ENCODE measurements at places on chromosomes 13 and 19. TPM values are rescaled to one million over a fixed set of nuclear protein-coding genes. Genes with fewer than 3 reads are reported as not detected.

GRCh38 chr13:112658808-112659207, 31.0 kb upstream of the ATP11A start:
- no peak for DNase-seq

DNA sequence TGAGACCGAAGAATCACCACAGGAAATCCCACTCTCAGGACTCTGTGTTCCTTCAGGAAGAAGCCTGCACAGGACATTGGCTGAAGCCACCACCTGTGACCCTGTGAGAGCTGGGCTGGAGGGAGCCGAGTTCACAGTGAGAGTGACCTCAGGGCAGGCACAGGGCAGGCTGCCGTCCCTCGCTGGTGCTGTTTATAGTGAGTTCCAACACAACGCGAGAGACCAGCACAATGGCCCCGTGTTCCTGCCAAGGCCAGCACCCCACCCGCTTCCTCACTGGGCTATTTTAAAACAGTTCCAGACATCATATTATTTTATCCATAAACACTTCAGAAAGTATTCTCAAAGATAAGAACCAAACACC, 18.4 kb upstream of the GAS6 start:
- peak; percentile 45 for DNase-seq

DNA sequence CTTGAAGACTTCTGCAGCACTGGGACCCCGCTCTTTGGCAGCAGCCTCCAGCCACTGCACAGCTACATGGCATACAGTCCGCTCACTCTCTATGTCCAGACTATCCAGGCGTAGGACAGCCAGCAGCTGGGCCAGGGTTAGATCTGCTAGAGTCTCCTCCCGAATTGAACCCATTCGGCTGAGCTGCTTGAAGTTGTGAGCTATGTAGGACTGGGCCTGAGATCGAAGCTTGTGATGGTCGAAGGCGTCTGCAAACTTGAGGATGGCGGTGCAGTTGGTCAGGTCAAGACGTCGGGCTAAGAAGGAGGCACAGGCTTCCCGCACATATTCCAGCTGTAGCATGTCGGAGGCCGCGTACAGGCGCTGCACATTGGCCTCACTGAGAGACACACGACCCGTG, 900 bp downstream of the KBTBD7 start:
- DNase-seq, result no peak

DNA sequence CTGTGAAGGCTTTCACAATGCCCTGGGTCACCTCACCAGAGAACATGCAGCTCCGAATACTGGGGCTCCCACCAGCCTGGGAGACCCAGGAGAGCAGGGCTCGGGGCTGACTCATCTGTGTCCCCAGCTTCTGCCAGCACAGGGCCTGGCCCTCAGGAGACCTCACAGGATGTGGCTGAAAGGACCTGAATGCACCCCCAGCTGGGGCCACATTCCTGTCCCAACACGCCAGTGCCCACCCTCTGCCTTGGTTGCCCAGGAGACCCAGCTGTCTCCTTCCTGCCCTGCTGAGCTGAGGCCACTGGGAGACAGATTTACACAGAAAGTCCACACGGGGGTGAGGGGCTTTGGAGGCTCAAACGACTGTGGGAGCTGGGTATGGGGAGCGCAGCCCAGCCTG, 11.9 kb downstream of the BCAT2 start:
- DNase-seq, result peak; percentile 28

GRCh38 chr19:43913383-43913782, 21.7 kb downstream of the ZNF45 start:
- no peak for DNase-seq

DNA sequence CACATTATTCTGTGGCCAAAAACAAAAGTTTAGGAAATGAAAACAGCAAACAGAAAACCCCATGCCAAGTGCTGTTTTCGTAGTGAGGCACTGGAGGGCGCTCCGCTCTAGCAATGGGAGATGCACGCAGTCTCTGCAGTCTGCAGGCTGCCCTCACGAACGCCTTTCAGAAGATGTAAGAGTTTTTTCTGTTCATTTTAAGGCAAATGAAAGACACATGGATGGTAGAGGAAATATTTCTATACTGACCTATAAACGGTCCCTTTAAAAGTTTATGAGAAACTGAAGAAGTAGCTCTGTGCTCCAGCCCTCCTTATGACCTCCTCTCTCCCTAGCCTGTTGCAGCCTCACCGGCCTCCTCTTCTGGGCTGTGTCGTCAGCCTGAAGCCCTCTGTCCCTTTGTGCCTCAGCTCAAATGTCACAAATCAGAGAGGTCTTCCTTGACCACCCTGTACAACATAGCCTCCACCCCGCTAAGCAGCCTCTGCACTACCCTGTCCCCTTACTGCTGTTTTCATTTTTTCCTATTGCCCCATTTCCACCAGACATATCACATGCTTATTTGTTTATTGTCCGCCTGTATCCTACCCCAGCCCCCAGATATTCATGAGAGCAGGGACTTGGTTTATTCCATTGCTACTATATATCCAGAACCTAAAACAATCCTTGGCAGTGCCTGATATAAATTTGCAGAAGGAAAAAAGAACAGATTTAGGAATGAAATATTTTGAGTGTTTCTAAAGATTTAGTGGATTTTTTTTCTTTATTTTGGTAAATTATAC, 116.4 kb downstream of the TM9SF2 start:
- DNase-seq, result peak; percentile 66

Gene TNFRSF19
- 0.17 TPM for total RNA-seq

GRCh38 chr13:23618341-23618740, 48.1 kb downstream of the TNFRSF19 start:
- DNase-seq, result peak; percentile 72

DNA sequence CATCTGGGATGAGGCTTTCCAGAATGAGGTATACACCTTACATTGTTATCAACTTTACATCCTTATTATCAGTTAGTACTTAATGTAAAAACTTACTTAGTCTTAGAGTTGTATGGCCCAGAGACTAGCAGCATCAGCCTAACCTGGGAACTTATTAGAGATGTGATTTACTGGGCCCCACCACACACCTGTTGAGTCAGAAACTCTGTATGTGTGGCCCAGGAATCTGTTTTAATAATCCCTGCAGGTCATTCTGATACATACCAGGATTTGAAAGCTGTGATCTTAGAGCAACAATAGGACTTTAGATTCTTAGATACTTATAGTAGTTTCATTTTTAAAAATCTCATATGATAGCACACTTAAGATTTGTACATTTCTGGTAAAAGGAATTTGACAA, 17.4 kb downstream of the FNDC3A start:
- no peak for DNase-seq

Gene RASGRP4
- total RNA-seq, result not detected

GRCh38 chr13:74889321-74889720, 592.6 kb downstream of the TBC1D4 start:
- peak; percentile 38 for DNase-seq

GRCh38 chr13:29761160-29761559, 89.3 kb downstream of the UBL3 start:
- DNase-seq, result no peak

Gene IRGC
- not detected for total RNA-seq
